ENCODE measurements at places on chromosomes 12 and 14. TPM values are rescaled to one million over a fixed set of nuclear protein-coding genes. Genes with fewer than 3 reads are reported as not detected.

Gene TOMM20L
- not detected for total RNA-seq

Gene CNIH1
- 101 TPM for total RNA-seq

- H3K4me3 ChIP-seq: no peak overlapping the region
- H3K36me3 ChIP-seq: peaks cover 11% of the 10 kb centered on the region
- no peaks in the 10 kb centered on the region for H3K4me1 ChIP-seq
- no peak overlapping the region for H3K27ac ChIP-seq
These were observed 35.5 kb downstream of the GPHB5 start for GRCh38 chr14:63282997-63283883.

- H3K27ac ChIP-seq: no peak overlapping the region
- H3K36me3 ChIP-seq: no peaks in the 10 kb centered on the region
- no peaks in the 10 kb centered on the region for H3K4me1 ChIP-seq
- H3K27me3 ChIP-seq: no peaks in the 10 kb centered on the region
These were observed 146.2 kb downstream of the BCL11B start for GRCh38 chr14:99125616-99126431.

DNA sequence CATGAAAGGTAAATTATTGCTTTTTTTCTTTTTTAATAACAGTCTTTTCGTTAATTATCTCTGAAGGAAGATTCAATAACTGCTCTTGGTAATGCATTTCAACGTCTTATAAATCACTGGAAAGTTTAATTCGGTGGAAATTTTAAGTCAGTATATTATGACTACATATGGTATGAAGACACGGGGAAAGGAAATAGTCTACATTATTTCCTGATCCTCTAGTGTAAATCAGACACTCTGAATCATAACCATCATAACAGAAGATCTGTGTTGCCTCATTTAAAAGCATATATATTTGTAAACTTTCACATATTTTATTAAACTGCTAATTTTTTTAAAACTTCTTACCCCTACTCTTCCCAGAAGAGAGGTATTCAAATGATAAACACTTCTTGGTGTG is 53.7 kb downstream of the EFCAB11 start:
- DNase-seq: no peak
- H3K4me3 ChIP-seq: no peak overlapping the region
- H3K36me3 ChIP-seq: no peaks in the 10 kb centered on the region
- H3K27me3 ChIP-seq: no peaks in the 10 kb centered on the region
- no peaks in the 10 kb centered on the region for H3K4me1 ChIP-seq

Data from lower lobe of right lung (tissue), 2 donors.